Stimulated activated naive CD8-positive, alpha-beta T cell treated with anti-CD3 and anti-CD28 coated beads, Interleukin-15, amount 100 ng/mL, for 72 hours (primary cell): ENCODE measurements at places on chromosomes 2 and 18.
A peak's percentile ranks its signal among the peaks of the same experiment; 100 is the strongest.

- DNase-seq, result no peak
These were observed 1089.9 kb upstream of the SLC39A10 start for GRCh38 chr2:194566907-194567660.

GRCh38 chr2:20823917-20824316 is 1.0 kb upstream of the LDAH start:
- no peak for DNase-seq

- DNase-seq, result no peak
These were observed 64.5 kb downstream of the LRRTM4 start for GRCh38 chr2:77457665-77458064.

- DNase-seq, result no peak
These were observed 72.2 kb downstream of the HDAC4 start for GRCh38 chr2:239328351-239329191.

DNA sequence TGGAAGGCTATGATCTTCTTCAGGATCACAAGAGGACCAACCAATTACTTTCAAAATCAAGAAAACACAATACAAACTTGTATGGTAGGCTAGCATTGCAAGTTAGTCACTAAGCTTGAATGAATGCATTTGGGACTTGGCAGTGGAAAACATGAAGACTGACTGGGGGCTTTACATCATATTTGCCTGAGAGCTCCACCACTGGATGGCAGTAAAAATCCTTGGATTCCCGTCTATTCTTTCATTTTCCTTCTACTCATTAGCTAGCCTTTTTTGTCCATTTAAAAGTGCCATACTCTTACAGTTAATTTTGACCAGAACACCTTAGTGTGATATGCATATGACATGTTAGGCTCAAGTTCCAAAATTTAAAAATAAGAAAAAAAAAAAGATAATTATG is 63.5 kb upstream of the RASGRP3 start:
- DNase-seq, result no peak

DNA sequence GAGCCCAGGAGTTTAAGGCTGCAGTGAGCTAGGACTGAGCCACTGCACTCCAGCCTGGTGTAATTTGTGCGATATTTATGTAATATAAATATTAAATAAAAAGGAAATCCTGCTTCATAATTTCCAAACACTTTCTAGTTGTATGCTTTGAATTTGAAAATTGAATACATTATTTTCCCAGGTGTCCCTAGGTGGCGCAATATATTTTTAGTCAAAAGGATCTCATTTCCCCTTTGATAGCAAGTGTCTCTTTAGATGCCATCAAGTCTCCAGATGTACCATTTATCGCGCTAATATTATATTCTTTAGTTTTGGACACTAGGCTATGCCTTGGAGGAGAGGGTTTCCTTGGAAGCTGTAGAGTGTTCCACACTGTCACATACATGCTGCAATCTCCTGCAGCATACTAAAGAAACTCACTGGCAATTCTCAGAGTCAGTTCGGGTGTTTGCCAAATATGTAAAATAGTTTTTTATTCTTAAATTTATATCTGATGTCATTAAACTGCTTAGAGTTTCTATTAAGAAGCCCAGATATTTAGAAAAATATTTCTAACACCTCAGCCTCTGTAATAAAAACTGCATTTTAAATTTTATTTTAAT is 5.6 kb upstream of the WDR7 start:
- DNase-seq, result no peak

GRCh38 chr18:29174891-29175290 is 998.0 kb upstream of the CDH2 start:
- no peak for DNase-seq

DNA sequence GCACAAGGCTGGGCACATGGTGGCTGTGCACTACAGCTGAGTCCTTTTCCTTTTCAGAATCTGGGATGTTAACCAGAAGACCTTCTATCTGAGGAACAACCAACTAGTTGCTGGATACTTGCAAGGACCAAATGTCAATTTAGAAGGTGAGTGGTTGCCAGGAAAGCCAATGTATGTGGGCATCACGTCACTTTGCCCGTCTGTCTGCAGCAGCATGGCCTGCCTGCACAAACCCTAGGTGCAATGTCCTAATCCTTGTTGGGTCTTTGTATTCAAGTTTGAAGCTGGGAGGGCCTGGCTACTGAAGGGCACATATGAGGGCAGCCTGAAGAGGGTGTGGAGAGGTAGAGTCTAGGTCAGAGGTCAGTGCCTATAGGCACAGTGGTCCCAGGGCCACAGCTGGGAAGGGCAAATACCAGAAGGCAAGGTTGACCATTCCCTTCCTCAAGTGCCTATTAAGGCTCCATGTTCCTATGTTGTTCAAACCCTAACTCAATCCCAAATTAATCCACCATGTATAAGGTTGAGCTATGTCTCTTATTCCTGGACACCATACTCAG is 2.2 kb downstream of the IL1RN start:
- DNase-seq, result no peak

- no peak for DNase-seq
These were observed 80.8 kb downstream of the KIF5C start for GRCh38 chr2:148955798-148956197.

GRCh38 chr18:26510337-26510736 is 38.0 kb downstream of the KCTD1 start:
- DNase-seq, result no peak

DNA sequence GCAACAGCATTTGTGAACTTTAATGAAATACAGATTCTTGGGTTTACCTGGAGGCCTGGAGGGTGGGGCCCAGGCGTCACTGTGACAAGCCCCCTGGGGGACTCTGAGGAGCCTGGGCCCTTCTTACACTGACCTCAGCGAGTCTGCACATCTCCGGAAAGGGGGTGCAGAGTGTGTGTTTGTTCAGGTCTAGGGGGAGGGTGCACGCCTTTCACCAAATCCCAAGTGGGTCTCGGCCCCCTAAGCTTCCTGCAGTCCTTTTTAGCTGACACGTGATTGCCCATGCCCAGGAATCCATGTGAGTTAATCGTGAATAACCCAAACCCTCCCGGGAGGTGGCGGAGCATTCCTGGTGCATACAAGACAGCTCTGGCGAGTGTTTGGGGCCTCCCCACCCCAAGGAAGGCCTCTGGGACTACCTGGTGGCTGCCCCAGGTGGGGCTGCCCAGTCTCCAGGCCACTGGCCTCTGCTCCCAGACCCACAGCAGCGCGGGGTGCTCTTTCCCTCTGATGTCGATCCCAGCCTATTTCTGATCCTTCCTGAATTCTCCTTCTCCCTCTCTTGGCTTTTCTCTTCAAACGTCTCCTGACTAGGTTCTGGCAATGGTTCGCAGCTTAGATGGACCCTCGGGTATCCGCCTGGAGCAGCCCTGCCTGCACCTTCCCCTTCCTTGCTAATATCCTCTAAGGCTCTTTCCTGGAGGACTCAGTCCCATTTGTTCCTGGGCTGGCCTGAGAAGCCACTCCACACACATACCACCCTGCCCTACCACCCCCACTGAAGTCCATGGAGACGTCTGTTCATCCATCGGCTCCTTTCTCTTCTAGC is 10.0 kb downstream of the NGEF start:
- DNase-seq, result no peak

DNA sequence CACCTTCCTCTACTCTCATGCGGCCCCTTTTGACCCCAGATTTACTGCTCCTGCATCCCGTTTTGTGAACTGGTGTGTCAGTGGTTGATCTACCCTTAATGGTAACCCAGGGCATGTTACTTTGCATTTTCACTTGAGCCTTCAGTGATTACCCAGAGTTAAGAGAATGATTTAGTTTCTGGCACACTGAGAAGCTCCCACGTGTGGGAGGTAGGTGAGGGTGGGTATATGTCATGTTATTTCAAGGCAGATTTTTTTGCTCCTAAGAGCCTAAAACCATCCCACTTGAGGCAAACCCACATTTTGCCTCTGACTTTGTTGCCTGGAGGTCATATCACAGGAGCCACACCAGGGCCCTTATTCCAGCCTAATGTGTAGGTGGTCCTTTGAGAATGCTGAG is 186.7 kb downstream of the CTIF start:
- no peak for DNase-seq

DNA sequence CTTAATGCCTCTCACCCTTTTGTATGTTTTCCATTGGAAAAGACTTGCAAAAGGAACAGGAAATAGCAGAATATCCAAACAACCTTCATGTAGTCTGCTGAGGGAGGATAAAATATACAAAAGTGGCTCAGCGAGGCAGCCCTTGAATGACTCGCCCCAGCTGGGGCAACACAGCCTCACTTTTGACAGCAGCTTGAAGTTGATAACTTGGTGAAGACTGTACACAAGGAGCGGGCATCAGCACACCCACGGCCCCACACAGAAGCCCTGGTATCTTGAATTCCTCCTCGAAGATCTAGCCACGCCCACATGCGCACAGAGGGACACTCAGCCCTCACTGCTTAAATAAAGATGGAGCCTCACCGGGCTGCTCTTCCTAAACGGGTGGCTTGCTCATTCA is 161.0 kb downstream of the IRS1 start:
- DNase-seq, result no peak

- DNase-seq, result peak; percentile 34
These were observed 2.1 kb downstream of the BCL2L11 start for GRCh38 chr2:111122631-111123421.

DNA sequence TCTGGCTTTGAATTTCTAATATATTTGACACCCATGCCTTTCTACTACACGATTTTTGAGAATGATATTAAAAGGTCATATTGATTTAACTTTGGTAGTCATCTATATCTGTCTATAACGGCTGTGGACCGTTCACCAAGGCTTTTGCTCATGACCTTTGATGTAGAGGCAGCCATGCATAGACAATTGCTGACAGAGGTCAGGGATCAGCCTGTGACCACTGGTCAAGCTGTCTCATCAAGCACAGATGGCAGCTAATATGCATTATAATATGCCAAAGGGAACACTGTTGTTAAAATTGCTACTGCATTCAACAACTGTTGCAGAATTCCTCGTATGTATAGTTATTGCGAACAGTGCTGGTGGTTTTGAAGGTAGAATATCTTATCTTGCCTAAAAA is 323.9 kb upstream of the DSEL start:
- no peak for DNase-seq

- no peak for DNase-seq
These were observed 119.1 kb downstream of the LRATD1 start for GRCh38 chr2:14751581-14751980.

DNA sequence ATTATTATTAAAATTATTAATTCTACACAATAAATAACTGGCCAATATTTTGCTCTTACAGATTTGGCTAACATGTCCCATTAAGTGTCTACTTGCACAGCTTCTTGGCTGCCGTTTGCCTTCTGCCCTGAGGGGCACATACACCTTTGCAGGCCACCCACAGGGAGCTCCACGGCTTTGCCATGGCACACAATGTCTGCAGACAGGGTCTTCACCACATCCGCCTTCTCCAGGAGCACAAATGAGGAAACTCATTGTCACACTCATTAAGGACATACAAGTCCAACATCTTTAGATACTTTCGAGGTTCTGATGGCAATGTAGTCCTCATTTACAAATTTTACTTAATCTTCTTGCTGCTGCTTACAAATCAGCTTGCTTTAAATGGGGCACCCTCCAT is 45.6 kb downstream of the LONRF2 start:
- DNase-seq, result no peak

DNA sequence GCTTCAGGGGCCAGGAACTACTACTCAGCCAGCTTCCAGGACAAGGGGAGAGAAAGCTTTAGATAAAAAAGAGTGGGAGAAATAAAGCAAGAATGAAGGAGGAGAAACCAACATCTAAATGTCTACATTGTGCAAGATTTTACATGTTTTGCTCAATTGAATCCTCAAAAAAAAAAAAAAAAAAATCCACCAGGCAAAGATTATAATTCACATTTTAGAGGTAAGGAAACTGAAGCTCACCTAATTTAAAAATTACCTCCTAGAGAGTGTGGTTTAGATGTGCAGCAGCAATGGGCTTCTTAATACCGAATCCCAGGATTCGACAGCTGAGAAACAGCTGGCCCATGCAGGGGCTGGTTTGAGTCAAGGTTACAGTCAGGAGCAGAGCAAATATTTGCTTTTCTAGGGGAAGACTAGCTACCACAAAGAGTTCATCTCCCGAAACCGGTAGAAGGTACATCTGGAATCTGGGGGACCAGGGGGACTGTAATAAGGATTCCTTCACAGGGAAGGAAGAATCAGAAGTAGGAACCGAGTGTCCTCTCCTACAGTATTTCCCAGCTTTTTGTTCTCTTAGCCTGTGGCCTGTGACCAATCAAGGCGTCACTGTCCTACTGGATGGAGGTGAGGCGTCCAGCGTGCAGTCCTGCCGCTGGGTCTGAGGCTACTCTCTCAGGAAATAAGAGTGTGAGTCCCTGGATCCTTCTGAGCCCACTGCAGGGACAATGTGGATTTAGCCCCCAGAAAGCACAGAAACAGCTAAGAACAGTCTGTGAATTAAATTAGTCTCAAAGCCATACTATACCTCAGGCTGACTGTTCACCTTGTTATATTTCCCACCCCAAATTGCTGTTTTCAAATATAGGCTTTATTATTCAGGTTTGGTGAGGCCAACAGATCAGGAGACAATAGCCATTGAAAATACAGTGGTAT is 42.3 kb downstream of the IL1R2 start:
- DNase-seq, result no peak

DNA sequence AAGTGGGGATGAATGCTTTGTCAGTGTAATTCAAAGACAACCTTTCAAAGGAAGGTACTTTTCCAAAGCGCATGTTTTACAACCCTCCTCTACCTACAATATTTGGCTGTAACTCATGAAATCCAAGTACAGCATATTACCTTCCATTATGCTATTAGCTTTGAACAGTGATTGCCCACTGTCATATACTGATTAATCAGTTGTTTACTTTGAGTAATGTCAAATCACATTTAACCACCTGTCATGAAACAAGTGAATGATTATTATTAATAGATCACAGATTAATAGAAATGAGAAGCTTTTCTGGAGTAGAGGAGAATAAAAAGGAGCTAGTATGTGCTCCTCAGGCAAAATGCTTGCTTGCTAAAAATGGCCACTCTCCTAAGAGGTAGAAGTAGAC is 150.5 kb upstream of the SMAD7 start:
- no peak for DNase-seq

DNA sequence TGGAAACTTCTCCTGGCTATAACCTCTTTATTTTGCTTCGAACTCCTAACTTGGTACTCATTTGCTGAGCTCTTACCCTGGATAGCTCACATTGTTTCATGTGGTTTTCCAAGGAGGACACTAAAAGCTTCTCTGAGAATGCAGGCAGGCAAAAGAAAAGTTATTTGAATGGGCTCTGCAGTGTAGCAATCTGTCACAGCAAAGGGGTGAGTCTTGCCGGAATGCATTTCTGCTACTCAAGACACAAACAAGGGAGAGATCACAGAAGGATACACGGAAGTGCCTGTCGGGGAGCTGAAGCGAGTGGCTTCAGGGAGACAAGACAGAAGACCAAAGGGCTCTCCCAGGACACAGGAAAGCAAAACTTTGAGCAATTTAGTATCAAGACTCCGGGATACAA is 265.4 kb downstream of the SS18 start:
- DNase-seq, result no peak

DNA sequence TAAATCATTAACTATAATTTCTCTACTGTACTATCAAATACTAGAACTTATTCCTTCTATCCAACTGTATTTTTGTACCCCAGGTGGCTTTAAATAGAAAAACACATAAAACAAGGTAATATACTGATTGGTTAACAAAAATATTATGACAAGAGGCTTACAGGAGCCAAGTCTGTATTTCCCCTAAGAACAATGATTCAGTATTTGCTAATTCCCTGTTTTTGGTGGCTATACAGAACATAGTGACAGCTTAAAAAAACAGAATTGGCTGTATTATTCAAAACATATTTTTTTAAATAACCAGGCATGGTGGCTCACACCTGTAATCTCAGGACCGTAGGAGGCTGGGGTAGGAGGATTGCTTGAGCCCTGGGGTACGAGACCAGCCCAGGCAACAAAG is 16.3 kb downstream of the RTN4 start:
- DNase-seq, result no peak
